A549 treated with GW870086 at 1 μM for 4 hours (cell line): ENCODE measurements at places on chromosomes 2 and 18. TPM values are rescaled to one million over a fixed set of nuclear protein-coding genes. Genes with fewer than 3 reads are reported as not detected.

ANKRD23 gene
- 1.4 to 2.9 TPM (median 2.2 TPM) in 5 replicates for total RNA-seq

LRP1B gene
- 0.01 TPM in 2 of 5 replicates, not detected in the others for total RNA-seq

CAPN14 gene
- 0.05 TPM in 1 of 5 replicates, not detected in the others for total RNA-seq

LRRC30 gene
- not detected in 5 replicates for total RNA-seq

XRCC5 gene
- 164 to 202 TPM (median 183 TPM) in 5 replicates for total RNA-seq

SMC6 gene
- 22.6 to 33.4 TPM (median 30.2 TPM) in 5 replicates for total RNA-seq

RAX gene
- total RNA-seq: not detected in 5 replicates

EXOC6B gene
- 5.8 to 8.9 TPM (median 7.5 TPM) in 5 replicates for total RNA-seq

ANKRD30B gene
- total RNA-seq: not detected in 5 replicates

LCT gene
- total RNA-seq: 0.02 to 0.07 TPM (median 0.03 TPM) in 5 replicates

FRZB gene
- total RNA-seq: 0.07 TPM in 3 of 5 replicates, not detected in the others

RAB12 gene
- 19.9 to 27.6 TPM (median 26.5 TPM) in 5 replicates for total RNA-seq

REG1B gene
- not detected in 5 replicates for total RNA-seq

CXCR1 gene
- not detected in 5 replicates for total RNA-seq

SNTG2 gene
- total RNA-seq: not detected in 5 replicates

LYPD1 gene
- 14.4 to 20.2 TPM (median 14.6 TPM) in 5 replicates for total RNA-seq

DNAH6 gene
- 0.03 to 0.10 TPM (median 0.07 TPM) in 4 of 5 replicates, not detected in the other for total RNA-seq

OSR1 gene
- 6.3 to 10.3 TPM (median 7.0 TPM) in 5 replicates for total RNA-seq

GRP gene
- total RNA-seq: not detected in 5 replicates

TFPI gene
- 38.7 to 57.3 TPM (median 51.8 TPM) in 5 replicates for total RNA-seq

CKAP2L gene
- 10.5 to 16.2 TPM (median 13.9 TPM) in 5 replicates for total RNA-seq

MDH1B gene
- 1.1 to 2.3 TPM (median 1.5 TPM) in 5 replicates for total RNA-seq
